ENCODE measurements at places on chromosomes 1 and 21.

GRCh38 chr1:189899686-189900425, 577.8 kb downstream of the BRINP3 start:
- DNase-seq = no peak

GRCh38 chr21:16404776-16405175, 675.0 kb downstream of the USP25 start:
- no peak for DNase-seq

- DNase-seq = no peak
Observed at GRCh38 chr1:53080041-53080440, 18.0 kb downstream of the PODN start.

DNA sequence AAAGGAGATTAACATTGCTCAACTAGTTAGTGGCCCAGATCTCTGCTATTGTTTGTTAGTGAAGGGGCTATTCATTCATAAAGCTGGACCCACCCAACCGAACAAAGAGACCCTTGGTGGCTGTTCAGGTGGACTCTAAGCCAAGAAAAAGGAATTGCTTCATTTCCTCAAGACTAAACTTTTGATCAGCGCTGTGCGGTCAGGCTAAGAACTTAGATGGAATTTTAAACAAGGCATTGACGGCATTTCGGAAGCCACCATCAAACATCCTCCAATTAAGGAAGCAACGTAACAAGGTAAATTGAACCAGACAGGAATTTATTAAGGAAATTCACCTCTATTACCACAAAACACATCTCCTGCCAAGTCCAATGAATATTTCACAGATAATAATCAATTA, 19.9 kb upstream of the SHCBP1L start:
- DNase-seq = no peak

DNA sequence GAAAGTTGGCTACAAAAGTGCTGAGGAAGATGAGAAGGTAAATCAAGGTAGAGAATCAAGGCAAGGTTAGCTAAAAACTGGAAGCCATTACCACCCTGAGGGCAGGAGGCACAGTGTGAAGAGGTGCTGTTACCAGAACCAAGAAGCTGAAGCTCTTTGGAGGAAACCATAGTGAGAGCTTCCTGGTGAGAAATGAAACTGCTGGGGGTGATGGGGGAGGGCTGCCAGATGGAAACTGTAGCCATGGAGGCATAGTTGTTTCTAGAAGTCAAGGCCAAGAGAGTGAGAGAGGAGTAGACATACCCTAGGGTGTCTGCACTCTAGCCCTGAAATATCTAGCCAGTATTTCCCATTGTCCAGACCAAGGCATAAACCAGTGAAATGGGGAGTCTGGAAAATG, 28.7 kb downstream of the IFI44 start:
- no peak for DNase-seq

DNA sequence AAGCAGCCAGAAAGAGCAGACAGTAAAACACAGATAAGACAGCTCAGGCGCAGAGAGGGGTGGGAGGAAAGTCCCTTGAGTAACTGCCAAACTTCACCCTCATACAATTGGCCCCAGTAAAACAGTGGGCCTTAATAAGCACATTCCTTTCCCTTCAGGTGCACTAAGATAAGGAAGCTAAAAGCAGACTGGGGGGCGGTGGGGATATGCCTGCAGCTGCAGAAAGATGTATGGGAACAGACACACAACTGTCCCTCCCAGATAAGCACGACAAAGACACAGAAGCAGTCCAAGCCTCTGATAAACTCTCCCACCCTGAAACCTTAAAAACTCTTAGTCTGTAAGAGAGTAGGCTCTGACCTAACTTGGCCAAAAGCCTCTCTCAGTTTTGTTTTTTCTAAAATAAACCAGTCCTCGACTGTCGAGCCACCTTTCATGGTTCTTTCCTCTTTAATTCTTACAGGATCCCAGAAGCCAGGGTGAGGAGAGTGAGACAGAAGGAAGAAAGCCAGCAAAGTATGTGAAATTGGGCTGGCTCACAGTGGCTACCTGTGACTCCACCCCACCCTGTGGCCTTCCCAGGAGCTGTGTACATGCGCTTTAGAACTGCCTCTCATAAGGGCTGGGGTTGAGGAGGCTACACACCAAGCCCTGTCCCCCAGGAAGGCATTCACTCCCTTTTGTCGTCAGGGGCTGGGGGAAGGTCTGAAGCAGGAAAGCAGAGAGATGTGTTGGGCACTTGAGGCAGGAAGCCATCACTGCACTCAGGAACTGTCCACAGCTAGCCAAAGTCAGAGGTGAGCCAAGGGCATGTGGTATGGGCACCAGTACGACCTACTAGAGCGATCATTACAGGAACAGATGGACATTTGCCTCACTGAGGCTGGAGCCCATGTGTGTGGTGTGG, 4.6 kb downstream of the PGLYRP4 start:
- no peak for DNase-seq

GRCh38 chr21:41029571-41029970, 138.4 kb upstream of the BACE2 start:
- no peak for DNase-seq

- DNase-seq = no peak
Observed at GRCh38 chr1:67711158-67711854, 26.3 kb downstream of the GADD45A start.

GRCh38 chr21:42242611-42243010, 23.7 kb downstream of the ABCG1 start:
- DNase-seq = no peak

GRCh38 chr1:229258757-229259060, 12.2 kb upstream of the RAB4A start:
- DNase-seq = no peak

- DNase-seq = no peak
Observed at GRCh38 chr21:28489821-28490350, 502.8 kb downstream of the LTN1 start.

DNA sequence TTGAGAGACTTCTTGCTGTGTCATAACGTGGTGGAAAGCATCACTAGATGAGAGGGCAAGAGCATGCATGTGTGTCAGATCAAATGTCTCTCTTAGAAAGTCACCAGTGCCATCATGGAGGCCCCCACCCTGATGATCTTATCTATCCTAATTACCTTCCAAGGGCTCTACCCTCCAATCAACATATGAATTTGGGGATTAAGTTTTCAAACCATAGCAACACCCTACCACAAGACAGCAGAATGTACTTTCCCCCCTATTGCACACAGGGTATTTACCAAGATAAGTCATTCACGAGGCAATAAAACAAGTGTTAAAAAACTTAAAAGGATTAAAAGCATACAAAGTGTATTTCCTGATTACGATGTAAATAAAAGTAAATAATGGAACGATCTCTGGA, 515.6 kb downstream of the LMO4 start:
- DNase-seq = no peak
